ENCODE measurements at places on chromosomes 13 and 19.

DNA sequence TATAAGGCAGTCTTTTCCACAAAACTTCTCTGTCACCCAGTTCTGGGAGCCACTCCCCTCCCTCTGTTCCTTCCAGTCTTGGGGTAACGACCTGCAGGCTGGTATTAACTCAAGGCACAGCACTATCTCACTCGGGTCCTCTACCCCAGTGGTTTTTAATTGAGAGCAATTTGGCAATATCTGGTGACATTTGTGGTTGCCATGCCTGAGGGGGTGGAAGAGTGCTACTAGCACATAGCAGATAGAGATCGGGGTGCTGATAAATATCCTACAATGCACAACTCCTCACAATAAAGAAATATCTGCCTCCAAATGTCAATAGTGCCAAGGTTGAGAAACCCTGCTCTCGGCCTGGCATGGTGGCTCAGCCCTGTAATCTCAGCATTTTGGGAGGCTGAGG is 117.7 kb upstream of the ABCC4 start:
- no peak for DNase-seq

GRCh38 chr13:30337061-30337610 is 29.8 kb upstream of the KATNAL1 start:
- DNase-seq: no peak

DNA sequence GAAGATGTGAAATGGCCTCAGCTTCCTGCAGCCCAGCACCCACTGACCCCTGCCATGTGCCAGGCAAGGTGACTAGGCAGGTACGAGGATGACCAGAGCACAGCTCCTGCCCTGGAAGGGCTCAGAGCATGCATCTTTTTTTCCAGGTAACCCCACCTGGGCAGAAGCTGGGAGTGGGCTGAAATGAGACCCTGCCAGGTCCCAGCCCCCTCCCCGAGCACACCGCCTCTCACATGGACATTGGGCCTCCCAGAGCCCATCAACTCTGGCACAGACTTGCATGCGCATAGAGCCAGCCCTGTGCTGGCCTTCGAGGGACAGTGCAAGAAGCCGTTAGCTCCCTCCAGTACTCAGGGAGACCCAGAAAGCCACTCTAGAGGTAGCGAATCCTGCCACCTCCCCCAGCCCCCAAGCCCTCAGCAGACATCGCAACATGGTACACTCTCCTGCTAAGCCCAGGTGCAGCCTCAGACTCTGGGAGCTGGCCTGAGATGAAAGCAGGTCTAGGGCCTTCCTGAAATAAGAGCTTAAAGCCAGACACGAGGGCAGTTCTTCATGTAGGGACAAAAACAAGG is 8.9 kb upstream of the VSTM2B start:
- DNase-seq: no peak

- no peak for DNase-seq
Observed at GRCh38 chr19:31315652-31316051, 33.6 kb downstream of the TSHZ3 start.
